SK-N-DZ (cell line): ENCODE measurements at places on chromosomes 2 and 18.
A peak's percentile ranks its signal among the peaks of the same experiment; 100 is the strongest.

GRCh38 chr2:1791685-1792435, 47.5 kb upstream of the PXDN start:
- no peak for DNase-seq

DNA sequence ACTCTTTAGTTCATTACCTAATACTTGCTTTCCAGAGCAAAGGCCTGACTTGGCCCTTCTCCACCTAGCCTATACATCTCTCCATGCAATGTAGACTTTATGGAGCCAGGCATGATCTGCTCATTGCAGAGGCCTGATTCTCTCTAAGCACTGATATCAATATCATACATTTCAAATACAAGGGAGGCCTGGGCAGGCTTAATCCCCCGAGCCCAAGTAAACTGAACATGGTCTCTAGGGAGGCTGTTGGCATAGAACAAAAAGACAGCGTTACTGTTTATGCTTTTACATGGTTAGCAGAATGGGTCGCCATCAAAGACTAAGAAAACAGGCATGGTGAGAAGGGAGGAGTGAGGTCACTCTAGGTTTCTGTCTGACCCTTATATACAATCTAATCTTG, 695.1 kb downstream of the ZEB2 start:
- peak; percentile 31 for DNase-seq

DNA sequence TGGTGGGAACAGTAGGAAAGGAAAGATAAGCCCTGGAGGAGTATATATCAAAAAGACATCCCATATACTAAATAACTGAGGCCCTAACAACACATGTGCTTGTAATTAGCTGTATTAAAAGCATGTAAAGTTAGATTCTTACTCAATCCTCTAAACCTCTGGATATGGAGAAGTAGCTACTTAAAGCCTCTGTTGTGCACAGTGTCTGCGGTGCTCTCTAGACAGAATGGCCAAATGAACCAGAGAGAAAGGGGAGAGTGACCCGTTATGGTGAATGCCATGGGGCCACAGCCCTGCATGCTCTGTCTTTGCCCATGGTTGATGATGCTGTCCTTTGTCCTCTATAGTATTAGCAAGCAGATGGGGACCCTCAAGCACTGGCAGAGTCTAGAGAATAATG, 104.4 kb upstream of the SLC8A1 start:
- DNase-seq: no peak

DNA sequence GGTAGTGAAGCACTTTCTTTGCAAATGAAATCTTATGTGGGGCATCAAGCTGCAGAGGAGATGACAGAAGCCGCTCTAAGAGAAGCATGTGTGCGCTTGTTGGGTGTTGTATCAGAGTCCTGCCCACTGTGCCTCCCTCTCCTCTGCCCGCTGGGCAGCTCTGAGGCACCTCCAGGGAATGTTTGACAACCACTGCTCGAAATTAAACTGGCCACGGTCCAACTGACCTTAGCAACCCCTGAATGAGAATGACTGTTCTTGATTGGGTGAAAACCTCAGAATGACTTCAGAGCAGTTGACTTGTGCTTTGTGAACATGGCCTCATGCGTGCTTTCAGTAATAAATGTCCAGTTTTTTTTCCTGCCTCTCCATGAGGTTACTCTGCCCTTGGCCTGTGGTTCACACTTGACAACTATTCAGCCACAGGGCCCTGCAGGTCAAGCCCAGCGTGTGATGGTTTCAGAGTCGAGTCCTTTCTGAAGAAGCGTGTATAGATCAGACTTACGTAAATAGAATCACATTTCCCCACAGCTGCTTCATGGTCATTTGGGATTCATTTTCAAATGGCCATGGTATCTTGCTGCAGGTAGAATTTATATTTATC, 94.9 kb downstream of the SLC4A3 start:
- no peak for DNase-seq
